ENCODE measurements at places on chromosomes 5 and 9.

DNA sequence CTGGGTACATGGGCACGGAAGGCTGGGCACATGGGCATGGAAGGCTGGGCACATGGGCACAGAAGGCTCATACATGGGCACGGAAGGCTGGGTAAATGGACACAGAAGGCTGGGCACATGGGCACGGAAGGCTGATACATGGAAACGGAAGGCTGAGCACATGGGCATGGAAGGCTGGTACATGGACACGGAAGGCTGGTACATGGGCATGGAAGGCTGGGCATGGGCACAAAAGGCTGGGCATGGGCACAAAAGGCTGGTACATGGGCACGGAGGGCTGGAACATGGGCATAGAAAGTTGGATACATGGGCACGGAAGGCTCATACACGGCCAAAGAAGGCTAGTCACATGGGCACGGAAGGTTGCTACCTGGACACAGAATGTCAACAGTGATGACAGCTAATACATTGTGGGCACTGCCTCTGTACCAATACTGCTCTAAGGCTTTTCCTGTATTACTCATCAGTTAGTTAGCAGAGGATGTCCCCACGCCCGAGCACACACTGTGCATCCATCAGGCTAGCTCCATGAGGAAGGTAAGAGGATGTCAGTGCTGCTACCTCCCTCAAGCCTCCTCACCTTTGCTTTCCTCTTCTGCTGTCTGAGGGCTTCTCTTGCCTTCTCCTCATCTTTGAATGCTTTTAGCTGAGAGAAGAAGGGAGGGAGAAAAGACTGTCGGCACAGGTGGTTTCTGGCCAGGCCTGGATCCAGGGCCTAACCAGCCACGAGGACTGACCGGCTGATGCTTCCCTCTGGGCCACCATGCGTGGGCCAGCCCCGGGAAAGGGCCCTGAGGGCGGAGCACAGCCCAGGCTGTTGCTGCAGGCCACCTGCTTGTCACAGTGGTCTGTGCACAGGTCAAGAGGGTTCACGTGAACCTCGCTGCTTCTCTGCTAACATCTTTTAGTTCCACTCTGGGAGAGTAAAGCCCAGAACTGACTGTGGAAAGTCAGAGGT is 14.3 kb downstream of the GPX3 start:
- DNase-seq: no peak

- no peak for DNase-seq
These were observed 1.8 kb upstream of the SEPTIN8 start for GRCh38 chr5:132778856-132779255.

- no peak for DNase-seq
These were observed 18.0 kb downstream of the TRIM7 start for GRCh38 chr5:181186986-181187499.

GRCh38 chr5:83244516-83244915 is 167.2 kb downstream of the XRCC4 start:
- no peak for DNase-seq

GRCh38 chr9:2798423-2798822 is 45.5 kb downstream of the PUM3 start:
- peak; percentile 22 for DNase-seq

- no peak for DNase-seq
These were observed 183.2 kb upstream of the MAP3K1 start for GRCh38 chr5:56632199-56632598.

GRCh38 chr9:72538921-72539702 is 17.7 kb downstream of the TMC1 start:
- no peak for DNase-seq

- no peak for DNase-seq
These were observed 118.7 kb upstream of the CD180 start for GRCh38 chr5:67315082-67315989.

GRCh38 chr5:55868846-55869245 is 17.7 kb downstream of the IL31RA start:
- DNase-seq: peak; percentile 60

- DNase-seq: no peak
These were observed 294.7 kb downstream of the CHSY3 start for GRCh38 chr5:130198927-130199326.

DNA sequence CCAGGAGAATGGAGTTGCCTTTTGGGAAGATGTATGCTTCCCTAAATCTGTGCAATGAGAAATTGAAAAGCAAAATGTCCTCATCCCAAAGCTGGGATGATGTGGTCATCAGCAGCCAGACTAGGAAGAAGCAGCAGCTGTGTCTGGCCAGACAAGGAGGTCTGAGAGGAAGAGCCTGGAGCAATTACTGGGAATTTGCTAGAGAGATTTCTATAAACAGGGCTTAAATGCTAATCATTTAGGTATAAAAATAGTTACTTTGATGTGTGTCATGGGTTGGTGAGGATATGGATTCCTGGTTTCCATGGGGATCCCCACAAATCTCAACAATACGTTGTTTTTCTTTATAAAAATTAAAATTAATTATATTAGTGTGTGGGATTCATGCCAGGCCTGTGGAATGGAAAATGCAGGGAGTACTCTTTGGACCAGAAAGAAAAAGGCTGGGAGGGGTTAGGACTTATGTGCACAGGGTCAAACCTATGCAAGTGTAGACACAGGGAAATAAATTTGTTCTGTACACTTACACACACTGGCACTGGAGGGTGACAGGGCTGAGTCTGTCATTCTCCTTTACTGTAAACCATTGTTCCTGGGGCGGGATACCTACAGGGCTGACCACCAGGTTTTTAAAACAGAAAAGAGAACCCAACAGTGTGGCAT is 58.7 kb upstream of the TRPC7 start:
- no peak for DNase-seq

DNA sequence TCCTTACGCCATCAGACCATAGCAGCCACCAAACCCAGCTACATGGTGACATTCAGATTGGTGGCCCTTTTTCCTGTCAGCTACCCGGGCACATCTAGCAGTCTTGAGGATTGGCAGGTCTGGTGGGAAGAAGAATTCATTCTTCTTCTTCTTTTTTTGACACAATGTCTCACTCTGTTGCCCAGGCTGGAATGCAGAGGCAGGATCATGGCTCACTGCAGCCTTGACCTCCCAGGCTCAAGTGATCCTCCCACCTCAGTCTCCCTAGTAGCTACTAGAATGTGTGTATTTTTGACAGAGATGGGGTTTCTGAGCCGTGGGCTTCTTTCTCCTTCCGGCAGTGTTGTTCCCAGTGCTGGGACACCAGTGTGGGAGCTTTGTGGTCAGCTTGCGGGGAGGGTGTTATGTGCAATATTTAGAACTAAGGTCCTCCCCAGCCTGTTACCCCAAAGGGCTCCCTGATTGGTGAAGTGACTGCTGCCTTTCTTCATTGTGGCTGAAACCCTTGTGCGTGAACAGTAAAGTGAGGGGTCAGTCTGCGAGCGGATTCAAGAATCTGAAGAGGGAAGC is 3.4 kb downstream of the NTMT1 start:
- DNase-seq: no peak

DNA sequence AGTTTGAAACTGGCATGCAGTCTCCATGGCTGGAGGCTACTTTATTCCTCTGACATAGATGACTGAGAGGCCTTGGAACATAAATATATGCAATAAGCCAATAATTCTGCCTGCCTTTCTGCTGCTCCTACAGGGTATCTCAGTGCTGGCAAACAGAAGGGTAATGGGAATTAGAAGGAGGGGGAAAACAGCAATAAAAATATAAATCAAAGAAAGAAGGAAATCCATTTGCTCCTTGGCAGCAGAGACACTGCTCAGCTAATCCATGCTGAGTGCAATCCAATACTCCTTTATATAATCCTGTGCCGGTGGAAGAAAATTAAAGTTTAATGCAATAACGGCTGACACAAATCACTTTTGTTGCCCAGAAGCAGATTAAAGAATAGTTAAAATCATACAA is 478.9 kb downstream of the SPATA31D1 start:
- DNase-seq: no peak
